Progenitor cell of endocrine pancreas (in vitro differentiated cells): ENCODE measurements at places on chromosomes 1 and 21. TPM values are rescaled to one million over a fixed set of nuclear protein-coding genes. Genes with fewer than 3 reads are reported as not detected.

- no peak overlapping the region for H3K4me3 ChIP-seq
- DNase-seq: no peak
- no peak overlapping the region for H3K27ac ChIP-seq
- no peaks in the 10 kb centered on the region for H3K36me3 ChIP-seq
- H3K27me3 ChIP-seq: peaks cover 42% of the 10 kb centered on the region
Observed at GRCh38 chr1:6257541-6258069, 3.3 kb downstream of the GPR153 start.

- peaks cover 3% of the 10 kb centered on the region for H3K27me3 ChIP-seq
- H3K27ac ChIP-seq: no peak overlapping the region
- H3K4me3 ChIP-seq: no peak overlapping the region
- peaks cover 12% of the 10 kb centered on the region for H3K4me1 ChIP-seq
Observed at GRCh38 chr1:222754366-222755139, 17.6 kb downstream of the FAM177B start.

DNA sequence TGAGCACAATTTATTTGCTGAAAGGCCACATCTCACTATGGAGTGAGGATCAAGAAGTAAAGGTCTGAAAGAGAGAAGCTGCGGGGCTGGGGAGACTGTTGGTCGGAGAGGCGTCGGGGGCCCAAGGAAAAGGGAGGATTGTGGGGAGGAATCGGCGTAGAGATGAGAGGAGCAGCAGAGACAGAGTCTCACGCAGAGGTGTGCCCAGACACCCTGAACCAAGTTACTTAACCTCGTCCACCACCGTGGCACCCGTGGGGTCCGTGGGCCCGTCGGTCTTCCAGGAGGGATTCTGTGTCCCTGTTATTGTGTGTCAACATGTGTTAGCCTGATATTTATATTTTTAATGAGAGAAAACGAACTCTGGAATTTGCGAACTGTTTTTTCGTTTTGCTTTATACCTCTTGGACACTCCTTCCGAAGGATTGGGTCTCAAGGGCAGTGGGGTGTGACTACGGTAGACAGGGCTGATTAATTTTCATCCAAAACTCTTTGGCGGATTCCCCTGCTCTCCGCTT, 3.8 kb upstream of the NBPF1 start:
- no peaks in the 10 kb centered on the region for H3K27me3 ChIP-seq
- no peaks in the 10 kb centered on the region for H3K36me3 ChIP-seq
- no peak overlapping the region for H3K4me3 ChIP-seq
- H3K4me1 ChIP-seq: no peaks in the 10 kb centered on the region
- peak; percentile 11 for DNase-seq

- H3K27me3 ChIP-seq: peaks cover 2% of the 10 kb centered on the region
- no peak for DNase-seq
- H3K27ac ChIP-seq: no peak overlapping the region
- H3K4me1 ChIP-seq: no peaks in the 10 kb centered on the region
- H3K36me3 ChIP-seq: no peaks in the 10 kb centered on the region
Observed at GRCh38 chr1:208387908-208388811, 144.0 kb upstream of the PLXNA2 start.

GRCh38 chr21:34592120-34592955, 22.6 kb downstream of the RCAN1 start:
- peaks cover 2% of the 10 kb centered on the region for H3K36me3 ChIP-seq
- H3K4me1 ChIP-seq: peaks cover 2% of the 10 kb centered on the region
- no peak overlapping the region for H3K4me3 ChIP-seq
- no peak overlapping the region for H3K27ac ChIP-seq
- no peak for DNase-seq

DNA sequence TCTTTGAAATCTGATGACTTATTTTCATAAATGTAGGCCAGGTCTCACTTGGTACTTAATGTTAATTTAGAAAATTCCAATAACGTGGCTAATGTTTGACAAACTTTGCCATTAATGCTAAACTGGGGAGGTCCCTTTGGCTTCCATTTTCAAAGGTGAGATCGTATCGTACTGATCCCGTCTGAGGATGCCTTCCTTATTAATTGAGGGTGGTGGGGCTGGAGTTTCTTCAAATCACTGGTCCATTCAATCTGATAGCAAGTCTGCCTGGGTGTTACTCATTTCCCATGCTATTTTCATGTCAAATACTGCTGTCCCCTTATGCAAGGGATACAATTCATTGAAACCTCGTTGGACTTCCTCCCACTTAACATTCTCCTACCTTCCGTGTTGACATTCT, 327.1 kb downstream of the DISC1 start:
- no peaks in the 10 kb centered on the region for H3K36me3 ChIP-seq
- H3K27me3 ChIP-seq: peaks cover 6% of the 10 kb centered on the region
- H3K27ac ChIP-seq: no peak overlapping the region

- H3K4me3 ChIP-seq: no peak overlapping the region
- no peaks in the 10 kb centered on the region for H3K27me3 ChIP-seq
- H3K27ac ChIP-seq: no peak overlapping the region
- H3K4me1 ChIP-seq: no peaks in the 10 kb centered on the region
- no peak for DNase-seq
Observed at GRCh38 chr1:85282424-85282823, 6.0 kb upstream of the BCL10 start.

GRCh38 chr1:160579216-160579701, at the start of gene CD84:
CD84 (minus strand) TSS chr1:160579496; CDS start chr1:160579437, 59 bp downstream.
- DNase-seq: no peak
- peaks cover 9% of the 10 kb centered on the region for H3K4me1 ChIP-seq
- peaks cover 3% of the 10 kb centered on the region for H3K36me3 ChIP-seq
- H3K27me3 ChIP-seq: no peaks in the 10 kb centered on the region
- no peak within 1 kb of the TSS for H3K4me3 ChIP-seq

- no peak overlapping the region for H3K4me3 ChIP-seq
- no peak for DNase-seq
- H3K36me3 ChIP-seq: no peaks in the 10 kb centered on the region
Observed at GRCh38 chr1:197984289-197984688, 67.1 kb downstream of the LHX9 start.

DNA sequence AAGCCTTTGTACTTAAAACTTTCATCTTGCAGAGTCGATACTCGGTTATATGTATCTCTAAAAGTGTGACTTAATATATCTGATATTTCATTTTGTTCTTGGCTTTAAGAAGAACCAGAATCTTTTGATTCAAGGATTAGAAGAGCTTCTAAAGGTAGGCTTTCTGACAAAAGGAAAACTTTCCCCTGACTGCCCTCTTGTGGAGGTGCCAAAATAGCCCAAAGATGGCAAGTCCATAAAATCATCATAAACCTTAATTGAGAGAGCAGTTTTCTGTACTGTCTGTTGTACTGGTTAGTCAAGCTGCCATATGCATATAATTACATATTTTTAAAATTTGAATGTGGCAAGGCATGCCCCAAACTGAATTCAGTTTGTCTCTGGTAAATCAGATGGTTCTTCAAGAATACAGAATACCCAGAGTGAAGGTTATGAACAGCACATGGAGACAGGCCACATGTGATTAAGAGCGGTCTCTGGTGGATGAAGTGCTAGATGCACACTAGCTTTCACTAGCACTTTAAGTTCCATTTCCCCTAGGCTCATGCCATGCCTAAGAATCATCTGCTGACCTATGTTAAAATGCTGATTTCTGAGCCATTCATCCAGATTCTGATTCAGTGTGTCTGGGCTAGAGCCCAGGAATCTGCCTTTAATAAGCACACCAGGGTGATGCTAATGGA, 27.7 kb upstream of the ELAVL4 start:
- no peak overlapping the region for H3K4me3 ChIP-seq
- H3K36me3 ChIP-seq: no peaks in the 10 kb centered on the region
- no peak overlapping the region for H3K27ac ChIP-seq
- H3K27me3 ChIP-seq: no peaks in the 10 kb centered on the region

DNA sequence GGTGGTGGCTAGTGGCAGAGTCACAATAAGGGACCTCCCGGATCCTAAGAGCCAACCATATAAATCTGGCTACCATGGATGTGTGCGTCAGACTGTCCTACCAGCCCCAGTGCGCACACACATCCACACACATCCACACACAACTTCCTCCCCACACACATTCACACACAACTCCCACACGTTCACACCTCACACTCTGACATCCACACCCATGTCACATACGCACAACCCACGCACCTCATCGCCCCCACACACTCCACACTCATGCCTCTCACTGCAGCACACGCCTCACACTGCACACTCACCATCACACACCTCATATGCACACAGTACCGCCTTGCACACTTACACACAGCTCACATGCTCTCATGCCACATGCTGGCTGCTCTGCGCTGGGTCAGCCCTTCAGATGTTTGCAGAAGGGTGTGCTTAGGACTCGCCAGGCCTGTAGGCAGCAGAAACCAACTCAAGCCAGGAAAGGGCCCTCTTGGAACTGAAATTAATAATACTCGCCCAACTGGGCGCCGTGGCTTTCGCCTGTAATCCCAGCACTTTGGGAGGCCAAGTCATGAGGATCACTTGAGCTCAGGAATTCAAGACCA, 3.0 kb downstream of the LDLRAD2 start:
- H3K36me3 ChIP-seq: peaks cover 10% of the 10 kb centered on the region
- peaks cover 10% of the 10 kb centered on the region for H3K27me3 ChIP-seq
- H3K27ac ChIP-seq: peak overlapping the region; percentile 39

DNA sequence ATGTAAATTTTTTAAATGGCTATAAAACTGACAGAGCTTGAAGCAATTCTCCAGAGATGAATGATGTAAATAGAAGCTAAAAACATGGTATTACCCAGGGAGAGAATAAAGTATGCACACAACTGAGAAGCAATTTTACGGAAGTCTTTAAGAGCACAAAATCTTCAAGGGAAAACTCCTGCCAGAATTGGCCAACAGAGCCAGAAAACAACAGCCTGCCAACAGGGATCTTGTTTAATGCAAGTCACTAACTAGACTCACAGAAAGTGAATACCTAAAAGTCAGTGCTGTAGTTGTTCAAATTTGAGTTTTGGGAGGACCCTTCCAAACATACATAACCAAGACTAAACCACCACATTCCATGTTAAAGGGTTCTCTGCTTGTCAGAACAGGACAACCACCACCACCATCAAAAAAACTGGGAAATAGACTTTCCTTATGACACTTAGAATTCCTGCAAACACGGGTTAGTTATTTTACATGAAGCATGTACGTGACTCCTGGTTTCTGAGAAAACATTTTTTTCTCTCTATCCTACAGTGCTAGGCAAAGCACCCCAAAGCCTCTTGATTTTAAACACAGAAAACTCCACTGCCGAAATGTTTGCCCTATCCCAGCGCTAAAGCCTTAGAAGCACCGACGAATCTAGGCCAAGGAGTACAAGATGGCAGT, 1.6 kb downstream of the EPS15 start:
- peaks cover 23% of the 10 kb centered on the region for H3K4me1 ChIP-seq
- H3K27ac ChIP-seq: peak overlapping the region; percentile 93
- H3K27me3 ChIP-seq: no peaks in the 10 kb centered on the region
- H3K4me3 ChIP-seq: peak overlapping the region; percentile 94
- no peaks in the 10 kb centered on the region for H3K36me3 ChIP-seq

DNA sequence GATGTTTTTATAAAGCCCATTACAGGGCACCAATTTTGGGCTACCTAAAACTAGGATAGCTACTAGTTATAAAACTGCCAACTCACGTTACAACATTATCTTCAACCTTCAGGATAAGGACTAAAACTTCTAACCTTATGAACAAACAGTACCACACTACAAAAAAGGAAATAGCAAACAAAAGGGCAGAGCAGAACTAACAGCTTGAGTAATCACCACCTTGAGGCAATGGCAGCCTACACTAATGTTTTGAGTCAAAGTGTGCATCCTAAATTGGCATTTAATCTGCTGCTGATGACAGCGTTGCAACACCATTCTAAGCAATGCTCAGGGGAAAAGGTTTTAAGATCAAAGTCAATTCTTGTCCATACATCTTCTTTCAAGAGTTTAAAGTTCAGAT, 27.2 kb downstream of the PTP4A2 start:
- no peaks in the 10 kb centered on the region for H3K27me3 ChIP-seq
- H3K4me3 ChIP-seq: peak overlapping the region; percentile 7

DNA sequence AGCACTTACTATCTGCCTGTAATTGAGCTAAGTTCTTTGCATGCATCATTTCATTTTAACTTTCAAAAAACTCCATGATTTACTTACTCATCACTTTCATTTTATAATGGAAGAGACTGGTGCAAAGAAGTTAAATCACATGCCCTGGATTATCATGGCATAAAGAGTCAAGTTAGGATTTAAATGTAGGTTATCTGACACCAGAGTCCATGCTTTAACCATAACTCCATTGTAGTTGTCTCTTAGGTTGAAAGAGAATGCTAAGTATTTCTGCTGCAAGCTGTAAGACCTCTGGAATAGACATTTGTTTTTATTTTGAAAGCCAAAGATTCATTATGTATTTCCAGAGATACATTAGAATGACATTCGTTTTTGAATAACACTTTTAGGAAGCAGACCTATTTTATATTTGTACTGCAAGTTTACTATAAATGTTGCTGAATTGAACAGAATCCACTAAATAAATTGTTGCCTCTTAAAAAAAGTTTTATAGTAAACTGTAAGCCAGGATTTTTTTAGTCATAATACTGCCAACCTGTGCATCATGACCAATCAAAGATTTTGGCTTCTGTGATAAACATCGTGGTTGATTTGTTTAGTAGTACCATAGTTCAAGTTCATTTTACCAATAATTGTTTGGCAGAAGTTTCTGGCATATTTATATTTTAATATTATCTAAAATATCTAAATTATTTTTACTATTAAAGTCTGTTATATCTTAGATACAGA, 26.1 kb downstream of the CFH start:
- no peak overlapping the region for H3K27ac ChIP-seq
- no peak overlapping the region for H3K4me3 ChIP-seq
- no peaks in the 10 kb centered on the region for H3K36me3 ChIP-seq
- no peaks in the 10 kb centered on the region for H3K4me1 ChIP-seq
- no peak for DNase-seq

Gene AMY1A
- total RNA-seq: not detected in 2 replicates

Gene AMY2A
- total RNA-seq: not detected in 2 replicates

Gene SPRR2A
- not detected in 2 replicates for total RNA-seq

Gene TMEM79
- total RNA-seq: 5.1 and 5.9 TPM in 2 replicates
